ENCODE measurements at places on chromosomes 2 and 18.
A peak's percentile ranks its signal among the peaks of the same experiment; 100 is the strongest.

DNA sequence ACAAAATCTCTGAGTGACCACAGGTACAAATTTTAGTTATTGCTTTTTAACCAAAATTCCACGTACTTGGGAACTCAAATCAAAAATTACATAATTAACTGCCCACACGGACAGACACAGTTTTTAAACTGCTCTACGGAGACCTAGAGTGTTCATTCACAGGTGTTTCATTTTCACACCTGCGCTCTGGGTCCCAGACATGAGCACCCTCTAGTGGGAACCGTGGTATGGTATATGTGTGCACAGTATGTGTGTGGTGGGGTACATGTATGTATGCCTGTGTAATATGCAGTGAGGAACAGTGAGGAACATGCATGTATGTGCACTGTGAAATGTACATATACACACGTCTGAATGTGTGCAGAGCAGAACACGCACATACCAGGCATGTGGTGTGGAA lies 65.0 kb downstream of the PPP4R1 start:
- DNase-seq, result no peak

GRCh38 chr18:8375249-8375648 lies 234.0 kb upstream of the RAB12 start:
- DNase-seq, result no peak

- no peak for DNase-seq
Observed at GRCh38 chr2:242034138-242034537, 164.6 kb downstream of the RTP5 start.

- no peak for DNase-seq
Observed at GRCh38 chr18:49537232-49537896, 24.5 kb upstream of the LIPG start.

DNA sequence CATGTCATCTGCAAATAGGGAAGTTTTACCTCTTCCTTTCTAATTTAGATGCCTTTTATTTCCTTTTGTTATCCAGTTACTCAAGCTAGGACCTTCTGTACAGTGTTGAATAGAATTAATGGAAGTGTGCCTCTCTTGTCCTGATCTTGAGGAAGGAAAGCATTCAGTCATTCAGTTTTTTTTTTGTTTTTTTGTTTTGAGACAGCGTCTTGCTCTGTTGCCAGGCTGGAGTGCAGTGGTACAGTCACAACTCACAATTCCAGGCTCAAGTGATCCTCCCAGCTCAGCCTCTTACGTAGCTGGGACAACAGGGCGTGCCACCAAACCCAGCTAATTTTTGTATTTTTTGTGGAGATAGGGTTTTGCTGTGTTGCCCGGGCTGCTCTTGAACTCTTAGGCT lies 203.9 kb upstream of the ALPP start:
- no peak for DNase-seq

- no peak for DNase-seq
Observed at GRCh38 chr2:119864318-119864717, 104.6 kb downstream of the PTPN4 start.

DNA sequence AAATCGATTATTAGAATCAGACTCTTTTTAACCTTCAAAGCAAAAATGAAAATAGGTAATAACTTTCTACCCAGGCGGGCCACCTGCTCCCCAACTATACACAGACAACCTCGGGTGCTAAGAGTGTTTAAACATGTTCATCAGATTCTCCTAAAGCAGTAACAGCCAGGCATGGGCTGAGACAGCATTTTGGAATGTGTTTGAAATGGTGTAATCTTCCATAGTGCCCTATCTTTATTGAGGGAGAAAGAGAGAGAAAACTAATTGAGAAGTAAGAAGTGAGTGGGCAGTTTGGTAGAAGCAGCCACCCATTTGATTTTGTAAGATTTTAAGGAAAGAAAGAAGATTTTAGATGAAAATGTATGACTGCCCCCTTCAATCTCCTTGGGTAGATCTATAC lies 196.1 kb upstream of the CTAGE1 start:
- no peak for DNase-seq

DNA sequence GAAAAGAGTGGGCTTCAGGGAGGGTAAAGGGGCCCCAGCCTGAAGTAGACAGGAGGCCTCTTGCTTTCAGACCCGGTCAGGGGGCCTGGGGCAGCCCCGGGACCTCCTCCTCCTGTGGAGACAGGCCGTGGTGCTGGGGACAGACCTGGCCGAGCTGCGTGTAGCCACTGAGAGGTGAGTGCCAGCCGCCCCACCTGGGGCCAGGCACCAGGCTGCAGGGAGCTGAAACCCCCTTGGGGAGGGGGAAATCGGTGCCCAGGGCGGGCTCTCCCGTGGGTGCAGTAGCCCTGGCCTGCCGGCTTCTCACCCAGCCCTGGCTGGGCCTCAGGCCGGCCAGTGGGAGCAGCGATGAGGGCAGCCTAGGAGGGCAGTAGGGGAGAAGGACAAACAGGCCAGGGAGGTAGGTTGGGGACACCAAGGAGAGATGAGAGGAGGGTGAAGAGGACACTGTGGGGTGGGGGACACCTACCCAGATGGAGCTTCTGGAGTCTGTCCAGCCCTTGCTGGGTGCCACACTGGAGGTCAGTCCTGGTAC lies 24.0 kb downstream of the CROCC2 start:
- DNase-seq, result no peak

GRCh38 chr18:45127405-45127804 lies 446.7 kb downstream of the SETBP1 start:
- no peak for DNase-seq

- DNase-seq, result no peak
Observed at GRCh38 chr2:72115110-72116080, 32.3 kb downstream of the CYP26B1 start.

- DNase-seq, result no peak
Observed at GRCh38 chr2:143264851-143265250, 135.6 kb downstream of the ARHGAP15 start.

- no peak for DNase-seq
Observed at GRCh38 chr2:54757500-54757899, 34.0 kb downstream of the EML6 start.

DNA sequence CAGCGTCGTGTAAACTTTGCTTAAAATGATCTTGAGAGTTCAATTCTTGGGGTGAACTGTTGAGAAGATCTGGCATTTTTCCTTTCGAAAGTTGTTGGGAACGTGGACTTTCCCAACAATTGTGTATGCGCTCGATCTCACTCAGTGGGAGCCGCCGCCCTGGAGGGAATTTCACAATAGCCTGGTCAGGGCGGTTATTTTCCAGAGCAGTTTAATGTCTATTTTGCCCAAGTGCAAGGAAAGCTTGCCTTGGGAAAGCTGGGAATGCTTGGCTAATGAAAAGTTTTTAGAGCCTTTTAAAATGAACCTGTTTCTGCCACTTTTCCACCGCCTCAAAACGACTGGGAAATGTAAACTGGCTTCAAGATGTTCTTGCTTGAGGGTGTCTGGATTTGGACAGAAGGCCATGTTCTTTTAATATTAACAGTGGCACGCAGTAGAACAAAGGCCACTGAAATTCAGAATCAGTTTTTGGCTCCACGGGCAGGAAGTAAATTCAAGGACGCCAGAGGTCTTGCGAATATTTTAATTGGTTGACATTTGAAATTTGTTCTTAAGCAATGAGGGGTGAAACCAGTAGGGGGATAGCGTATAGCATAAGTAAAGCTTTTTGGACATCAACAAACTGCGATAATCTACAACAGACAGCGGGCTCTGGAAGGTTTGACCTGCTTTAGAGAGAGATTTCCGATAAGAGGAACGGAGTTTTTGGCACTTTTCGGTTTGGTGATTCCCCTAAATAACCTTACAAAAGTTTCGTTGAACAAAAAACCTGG lies 1.2 kb downstream of the CFLAR start:
- DNase-seq, result peak; percentile 83

DNA sequence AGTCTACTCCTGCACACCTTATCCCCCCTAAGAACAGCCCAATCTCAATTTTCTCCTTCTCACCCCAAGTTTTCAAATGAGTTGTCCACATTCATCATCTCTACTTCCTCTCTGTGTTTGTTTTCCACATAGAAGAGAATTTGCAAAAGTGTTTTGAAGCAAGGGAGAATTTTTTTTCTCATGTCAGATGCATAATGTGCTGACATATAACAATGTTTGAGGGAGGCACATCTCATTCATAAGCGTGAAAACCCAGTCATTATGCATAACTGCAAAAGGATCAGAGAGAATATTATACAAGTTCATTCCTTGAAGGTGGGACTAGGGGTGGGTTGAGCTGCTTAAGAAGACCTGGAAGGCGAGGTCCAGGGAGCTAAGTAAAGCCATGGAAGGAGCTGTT lies 80.8 kb upstream of the SLC1A4 start:
- no peak for DNase-seq

- DNase-seq, result no peak
Observed at GRCh38 chr2:42796427-42797248, 4.3 kb upstream of the HAAO start.

DNA sequence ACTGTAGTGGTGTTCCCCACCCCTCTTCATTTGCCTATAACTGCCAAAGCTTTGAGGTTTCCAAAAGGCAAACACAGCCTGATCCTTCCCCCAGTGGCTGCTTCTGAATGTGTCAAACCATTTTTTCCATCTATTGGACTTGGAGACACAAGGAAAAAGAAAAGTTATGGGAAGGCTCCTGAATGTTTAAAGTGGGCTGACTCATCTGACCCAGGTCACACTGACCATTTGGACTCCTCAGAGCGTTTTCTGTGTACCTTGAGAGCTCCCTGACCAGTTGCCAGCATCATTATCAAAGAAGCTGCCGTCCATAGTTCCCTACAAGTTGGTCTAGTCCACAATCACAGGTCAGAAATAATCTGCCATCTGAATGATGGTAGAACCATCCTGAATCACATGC lies 123.4 kb upstream of the COL3A1 start:
- no peak for DNase-seq

DNA sequence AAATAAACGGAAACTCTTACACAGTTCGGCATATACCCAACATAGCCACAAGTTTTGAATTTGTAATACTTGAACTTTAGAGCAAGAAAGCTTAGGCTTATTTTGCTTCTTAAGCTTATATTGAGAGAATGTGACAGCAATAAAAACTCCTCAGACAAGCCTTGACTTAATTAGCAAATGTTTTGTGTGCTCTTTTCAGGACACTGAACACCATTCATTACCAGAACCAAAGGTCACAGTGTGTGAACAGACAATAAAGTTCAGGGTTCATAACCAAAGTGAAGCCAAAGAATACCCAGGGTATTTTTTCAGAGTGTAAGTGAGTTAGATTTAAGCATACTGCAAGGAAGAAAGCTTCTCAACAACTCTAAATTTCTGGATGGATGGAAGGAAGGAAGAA lies 605.8 kb downstream of the METTL4 start:
- no peak for DNase-seq

DNA sequence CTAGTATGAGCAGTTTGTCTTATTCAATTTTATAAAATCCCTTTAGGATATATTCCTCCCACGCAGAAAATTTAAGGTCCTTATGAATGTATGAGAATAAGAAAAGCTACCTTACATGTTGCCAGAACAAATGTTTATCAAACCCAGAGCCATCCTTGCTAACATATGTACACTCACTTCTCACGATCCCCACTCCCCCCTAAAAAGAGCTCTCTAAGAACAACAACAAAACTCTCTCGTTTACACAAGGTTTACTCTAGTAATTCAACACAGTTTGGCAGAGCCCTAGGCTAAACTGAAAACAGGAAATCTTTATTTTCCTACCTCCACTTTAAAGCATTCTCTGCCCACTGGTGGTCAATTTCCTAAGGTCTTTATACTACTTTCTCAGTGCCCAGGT lies 504.9 kb downstream of the ZEB2 start:
- DNase-seq, result no peak

GRCh38 chr2:48250943-48251342 lies 279.0 kb upstream of the STON1 start:
- DNase-seq, result no peak

- no peak for DNase-seq
Observed at GRCh38 chr2:8103085-8103708, 578.7 kb upstream of the ID2 start.

DNA sequence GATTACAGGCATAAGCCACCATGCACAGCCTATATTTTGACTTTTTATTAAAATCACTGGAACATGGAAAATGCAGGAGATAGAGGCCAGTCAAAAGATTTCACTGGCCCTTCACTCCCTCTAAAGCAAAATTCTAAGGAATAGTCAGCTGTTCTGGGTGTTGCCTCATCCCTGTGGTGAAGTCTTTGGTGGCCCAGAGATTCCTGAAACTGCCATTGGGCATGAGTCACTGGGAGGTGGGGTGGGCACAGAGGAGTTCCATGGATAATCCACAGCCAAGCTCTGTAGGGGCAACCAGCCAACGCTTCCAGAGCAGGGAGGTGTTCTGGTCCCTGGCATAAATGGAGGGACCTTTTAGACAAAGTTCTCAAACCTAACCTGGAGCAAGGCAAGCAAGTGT lies 89.7 kb upstream of the TTC39C start:
- no peak for DNase-seq

DNA sequence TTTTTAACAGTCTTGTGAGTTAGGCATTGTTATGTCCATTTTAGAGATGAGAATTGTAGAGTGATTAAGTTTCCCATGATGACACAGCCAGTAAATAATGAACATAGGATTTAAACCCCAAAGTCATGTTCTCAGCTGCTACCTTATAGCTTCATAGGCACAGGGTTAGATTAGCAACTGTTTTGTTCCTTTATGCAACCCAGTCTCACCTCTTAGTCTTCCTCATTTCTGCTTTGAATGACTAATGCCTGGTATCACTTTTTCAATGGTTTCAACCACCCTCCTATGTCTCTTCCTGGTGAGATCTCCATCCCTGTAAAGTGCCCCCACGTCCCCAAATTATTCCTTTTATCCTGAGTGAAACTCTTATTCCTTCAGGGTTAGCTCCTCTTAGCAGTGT lies 44.3 kb downstream of the MFSD6 start:
- no peak for DNase-seq

- no peak for DNase-seq
Observed at GRCh38 chr2:223460774-223461211, 141.4 kb downstream of the SCG2 start.

- DNase-seq, result no peak
Observed at GRCh38 chr18:23897291-23897690, 117.3 kb upstream of the TTC39C start.

DNA sequence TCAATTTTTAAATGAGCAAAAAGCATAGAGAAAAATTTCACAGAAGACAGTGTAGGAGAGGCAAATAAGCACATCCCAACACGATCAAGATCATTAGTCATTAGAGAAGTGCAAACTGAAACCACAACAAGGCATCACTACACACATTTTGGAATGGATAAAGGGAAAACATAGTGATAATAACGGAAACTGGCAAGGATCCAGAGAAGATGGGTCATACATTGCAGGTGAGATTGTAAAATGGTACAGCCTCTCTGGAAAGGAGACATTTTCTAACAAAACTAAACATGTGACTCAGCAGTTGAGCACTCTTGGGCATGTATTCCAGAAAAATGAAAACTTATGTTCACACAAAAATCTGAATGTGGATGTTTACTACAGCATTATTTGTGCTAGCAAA lies 98.3 kb upstream of the TMEM17 start:
- no peak for DNase-seq

Measured in Peyer's patch (tissue), 4 donors.